Vagina (tissue), 2 donors: ENCODE measurements at places on chromosomes 3 and 15.

- DNase-seq, result no peak
These were observed 133.7 kb upstream of the BCL6 start for GRCh38 chr3:187878772-187879518.

GRCh38 chr15:91329914-91330313 lies 229.9 kb downstream of the SV2B start:
- DNase-seq, result no peak

- no peak for DNase-seq
These were observed at the start of gene SNTN for GRCh38 chr3:63652066-63652725. TSS of gene SNTN (plus strand) at chr3:63652675. CDS start at chr3:63652688, 13 bp downstream.

DNA sequence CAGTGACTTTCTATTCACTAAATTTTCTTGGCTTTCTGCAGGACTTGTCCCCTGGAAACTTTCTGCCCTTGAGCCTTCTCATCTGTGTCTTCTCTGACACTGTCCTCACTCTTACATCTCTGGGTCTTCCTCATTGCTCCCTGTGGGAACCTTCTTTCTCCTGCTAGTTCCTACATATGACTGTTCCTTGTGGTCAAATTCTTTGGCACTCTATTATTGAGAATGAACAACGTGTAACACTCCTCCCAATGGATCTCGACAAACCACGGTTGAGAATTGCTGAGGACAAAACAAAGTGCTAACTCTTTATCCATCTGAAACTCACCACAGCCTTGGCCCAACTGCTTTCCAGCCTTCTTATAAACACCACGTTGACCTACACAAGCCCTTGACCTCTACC lies 3.5 kb upstream of the FAM81A start:
- no peak for DNase-seq

- DNase-seq, result no peak
These were observed 24.5 kb downstream of the NIPA1 start for GRCh38 chr15:22810853-22811338.

GRCh38 chr3:24259901-24260512 lies 234.6 kb downstream of the THRB start:
- DNase-seq, result no peak

- no peak for DNase-seq
These were observed 211.7 kb downstream of the MBNL1 start for GRCh38 chr3:152480282-152480953.

- no peak for DNase-seq
These were observed 182.5 kb downstream of the SLCO3A1 start for GRCh38 chr15:92035961-92036360.

- DNase-seq, result no peak
These were observed 87.2 kb upstream of the TBL1XR1 start for GRCh38 chr3:177284383-177284881.

GRCh38 chr15:29266052-29266582 lies 3.5 kb downstream of the NSMCE3 start:
- no peak for DNase-seq

DNA sequence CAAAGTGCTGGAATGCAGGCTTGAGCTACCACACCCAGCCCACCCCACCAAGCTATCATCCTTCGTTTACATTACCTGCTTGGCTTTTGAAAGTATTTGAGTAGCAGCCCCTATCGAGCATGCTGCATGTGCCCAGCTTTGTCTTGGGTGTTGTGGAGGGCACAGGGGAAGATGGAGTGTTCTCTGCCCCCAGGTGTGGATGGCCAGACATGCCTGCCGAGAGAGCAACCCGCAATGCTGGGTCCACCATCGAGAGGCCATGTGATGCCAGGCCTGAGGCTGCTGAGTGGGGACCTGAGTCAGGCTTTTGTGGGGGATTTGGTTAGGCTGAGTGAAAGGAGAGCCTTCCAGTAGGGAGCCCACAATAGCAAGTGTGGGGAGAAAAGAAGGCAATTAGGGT lies 25.9 kb downstream of the FOXL2NB start:
- no peak for DNase-seq

- no peak for DNase-seq
These were observed 57.5 kb downstream of the FLNB start for GRCh38 chr3:58065700-58066167.

DNA sequence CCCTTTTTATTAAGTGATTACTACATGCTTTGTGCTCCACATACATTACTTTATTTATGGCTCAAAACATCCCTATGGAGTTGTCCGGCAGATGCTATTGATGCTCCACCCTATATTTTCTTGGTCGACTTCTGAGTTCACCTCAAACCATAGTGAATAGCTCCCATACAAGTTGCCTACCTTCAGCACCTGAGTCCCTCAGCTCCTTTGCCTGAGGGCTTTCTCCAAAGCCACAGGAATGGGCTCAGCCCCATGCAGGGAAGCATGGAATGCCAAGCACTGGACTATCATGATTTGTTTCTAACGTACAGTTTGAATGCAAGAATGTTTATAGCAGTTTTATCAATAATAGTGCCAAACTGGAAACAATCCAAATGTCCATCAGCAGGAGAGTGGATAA lies 124.8 kb upstream of the TNIK start:
- no peak for DNase-seq

GRCh38 chr15:76191539-76192244 lies 119.6 kb downstream of the ETFA start:
- no peak for DNase-seq

DNA sequence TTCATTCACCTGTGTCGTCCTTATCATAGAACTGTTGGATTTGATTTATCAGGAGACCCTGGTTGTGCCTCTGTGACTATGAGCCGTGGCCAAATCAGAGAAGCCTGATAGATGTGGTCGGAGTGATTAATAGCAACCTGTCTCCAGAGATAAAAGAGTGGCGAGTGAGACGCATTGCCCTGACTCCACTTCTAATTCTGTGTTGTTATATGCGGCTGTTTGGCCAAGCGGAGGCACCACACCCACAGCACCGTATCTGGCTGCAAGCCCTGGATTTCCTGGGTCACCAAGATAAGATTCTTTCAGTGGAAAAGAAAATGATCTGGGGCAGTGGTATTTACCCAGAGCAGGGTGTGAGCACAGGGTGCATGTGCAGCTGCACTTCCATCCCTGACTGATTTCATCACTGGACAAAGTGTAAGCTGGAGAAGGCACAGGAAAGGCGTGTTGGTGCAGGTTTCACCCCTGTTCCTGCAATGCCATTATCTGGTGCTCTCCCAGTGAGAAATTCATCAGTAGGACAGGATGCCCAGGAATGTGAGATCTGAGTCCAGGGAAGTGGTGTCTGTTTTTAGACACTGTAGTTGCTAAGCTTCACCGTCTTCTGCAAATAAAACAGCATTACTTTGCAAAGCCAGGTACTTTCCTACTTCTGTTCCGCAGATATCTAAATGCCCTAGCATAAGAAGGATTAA lies 84.6 kb downstream of the CD47 start:
- no peak for DNase-seq

DNA sequence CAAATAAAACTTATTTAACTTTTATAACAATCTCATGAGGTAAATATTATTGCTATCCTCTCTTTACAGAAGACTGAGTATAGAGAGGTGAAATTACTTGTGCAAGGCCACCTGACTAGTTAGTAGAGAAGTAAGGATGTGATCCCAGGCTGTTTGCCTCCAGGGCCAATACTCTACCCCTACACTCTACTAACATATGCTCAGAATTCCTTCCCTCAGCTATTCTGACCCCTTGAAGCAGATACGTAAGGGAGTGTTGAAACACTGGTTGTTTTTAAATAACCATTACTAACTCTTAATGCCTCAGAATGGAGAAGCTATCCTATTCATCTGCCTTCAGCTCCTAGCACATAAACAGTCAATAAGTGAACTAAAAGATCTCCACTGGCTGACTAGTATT lies 24.1 kb downstream of the CSTA start:
- DNase-seq, result no peak

DNA sequence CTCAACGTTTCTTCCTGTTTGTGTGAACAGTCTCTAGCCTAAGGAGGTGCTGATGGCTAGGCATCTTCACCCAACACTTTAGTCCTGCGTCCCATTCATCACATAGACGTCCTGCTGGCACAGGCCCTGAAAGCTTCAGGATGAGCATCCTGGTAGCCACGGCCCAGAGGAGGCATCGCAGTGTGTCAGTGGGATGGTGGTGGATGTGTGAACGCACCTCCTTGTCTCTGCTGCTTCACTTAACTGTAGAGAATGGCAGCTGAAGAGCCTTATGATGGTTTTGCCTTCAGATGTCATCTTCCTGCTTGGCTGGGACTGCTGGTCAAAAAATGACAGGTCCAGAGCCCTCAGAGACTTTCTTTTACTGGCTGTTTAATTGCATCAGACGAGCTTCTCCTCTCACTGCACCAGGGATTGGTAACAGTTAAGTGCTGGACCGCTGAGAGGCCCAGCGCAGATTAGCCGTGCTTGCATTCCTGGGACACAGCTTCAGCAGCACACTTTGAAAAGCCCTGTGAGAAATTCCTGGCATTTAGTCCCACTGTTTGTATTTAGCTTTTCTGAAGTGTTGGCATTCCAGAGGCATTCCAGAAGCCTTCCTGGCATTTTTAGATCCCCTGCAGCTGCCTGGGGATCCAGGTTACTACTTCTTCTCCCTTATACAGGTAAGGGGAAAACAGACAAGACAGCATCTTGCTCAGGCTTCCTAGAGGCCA lies 132.4 kb upstream of the PLXNA1 start:
- peak; percentile 47 for DNase-seq
